ENCODE measurements at places on chromosomes 13 and 19.

DNA sequence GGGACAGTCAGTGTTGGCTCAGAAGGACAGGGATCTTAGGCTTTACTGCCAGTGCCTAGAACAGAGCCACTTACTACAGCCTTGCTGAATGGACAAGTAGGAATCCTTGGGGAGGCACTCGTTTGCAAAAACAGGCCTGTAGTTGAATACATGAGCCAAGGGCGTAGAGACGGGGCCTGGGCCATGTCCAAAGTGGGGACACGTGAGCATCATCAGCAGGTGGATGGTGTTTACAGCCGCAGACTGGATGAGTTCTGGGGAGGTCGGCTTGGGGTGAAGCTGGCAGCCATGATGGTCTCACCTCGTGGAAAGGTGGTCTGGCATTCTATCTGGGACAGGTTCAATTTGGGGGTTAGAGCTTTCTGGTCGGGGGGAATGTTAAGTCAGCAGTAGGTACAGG is 17.5 kb downstream of the RYR1 start:
- DNase-seq, result no peak

- DNase-seq, result no peak
These were observed 39.6 kb upstream of the FREM2 start for GRCh38 chr13:38647312-38647711.

DNA sequence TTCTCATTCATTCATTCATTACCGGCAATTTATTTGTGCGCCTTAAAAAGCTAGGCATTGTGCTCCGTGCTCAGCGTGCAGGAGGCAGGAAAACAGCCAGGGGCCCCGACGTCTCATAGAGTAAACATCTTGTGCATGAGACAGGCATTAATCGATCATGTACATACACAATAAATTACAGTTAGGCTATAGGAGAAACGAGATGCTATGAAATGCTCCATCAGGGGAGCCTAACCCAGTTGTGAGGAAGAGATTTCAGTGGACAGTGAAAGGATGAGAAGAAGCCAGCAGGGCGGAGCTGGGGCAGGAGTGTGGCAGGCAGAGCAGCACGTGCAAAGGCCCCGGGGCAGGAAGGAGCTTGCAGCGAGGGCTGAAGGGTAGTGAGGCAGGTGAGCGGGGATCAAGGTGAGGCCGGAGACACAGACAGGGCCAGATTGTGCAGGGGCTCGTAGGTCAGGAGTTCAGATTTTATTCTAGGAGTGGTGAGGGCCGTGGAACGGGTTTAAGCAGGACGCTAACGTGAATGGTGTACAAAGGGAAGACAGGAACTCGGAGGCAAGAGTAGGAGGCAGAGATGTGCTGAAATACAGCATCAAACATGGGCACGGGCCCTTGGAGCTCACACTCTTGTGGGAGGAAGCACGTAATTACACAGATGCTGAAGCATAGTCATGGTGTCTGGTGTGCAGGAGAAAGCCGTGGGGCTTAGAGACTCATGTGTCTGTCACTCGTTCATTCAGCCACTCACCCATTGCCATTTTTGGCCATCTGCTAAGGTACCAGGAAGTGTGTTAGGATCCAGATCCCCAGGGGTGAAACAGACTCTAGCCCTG is 7.8 kb upstream of the CACNG6 start:
- DNase-seq, result no peak

GRCh38 chr19:29323440-29324290 is 110.7 kb upstream of the UQCRFS1 start:
- DNase-seq, result no peak

- no peak for DNase-seq
These were observed 450 bp downstream of the FBXW9 start for GRCh38 chr19:12695997-12696365.

GRCh38 chr13:24660023-24660741 is 20.0 kb upstream of the ATP12A start:
- no peak for DNase-seq

- DNase-seq, result no peak
These were observed at the start of gene TEX29 for GRCh38 chr13:111319998-111320911. TEX29 (plus strand) TSS chr13:111320642; CDS start chr13:111320891, 249 bp downstream.

- no peak for DNase-seq
These were observed 12.0 kb upstream of the FBXL3 start for GRCh38 chr13:77038907-77039480.

DNA sequence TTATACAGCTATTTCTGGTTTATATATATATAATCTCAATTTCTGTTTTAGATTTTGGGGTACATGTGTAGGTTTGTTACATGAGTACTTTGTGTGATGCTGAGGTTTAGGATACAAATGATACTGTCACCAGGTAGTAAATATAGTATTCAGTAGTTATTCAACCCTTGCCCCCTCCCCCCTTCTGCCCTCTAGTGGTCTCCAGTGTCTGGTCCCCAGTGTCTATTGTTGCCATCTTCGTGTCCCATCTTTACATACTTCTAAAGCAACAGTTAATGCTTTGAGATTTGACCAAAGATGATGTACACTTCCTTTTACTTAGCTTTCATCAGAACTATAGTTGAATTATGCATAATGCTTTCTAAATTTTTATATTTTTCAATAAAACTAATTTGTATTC is 1623.4 kb upstream of the PRR20A start:
- DNase-seq, result no peak
